ENCODE measurements at places on chromosomes 2 and 18.

- DNase-seq, result no peak
Measured at GRCh38 chr2:237264480-237265219, 149.3 kb downstream of the COL6A3 start.

GRCh38 chr2:208618220-208618619 is 211.6 kb downstream of the PTH2R start:
- DNase-seq, result no peak

DNA sequence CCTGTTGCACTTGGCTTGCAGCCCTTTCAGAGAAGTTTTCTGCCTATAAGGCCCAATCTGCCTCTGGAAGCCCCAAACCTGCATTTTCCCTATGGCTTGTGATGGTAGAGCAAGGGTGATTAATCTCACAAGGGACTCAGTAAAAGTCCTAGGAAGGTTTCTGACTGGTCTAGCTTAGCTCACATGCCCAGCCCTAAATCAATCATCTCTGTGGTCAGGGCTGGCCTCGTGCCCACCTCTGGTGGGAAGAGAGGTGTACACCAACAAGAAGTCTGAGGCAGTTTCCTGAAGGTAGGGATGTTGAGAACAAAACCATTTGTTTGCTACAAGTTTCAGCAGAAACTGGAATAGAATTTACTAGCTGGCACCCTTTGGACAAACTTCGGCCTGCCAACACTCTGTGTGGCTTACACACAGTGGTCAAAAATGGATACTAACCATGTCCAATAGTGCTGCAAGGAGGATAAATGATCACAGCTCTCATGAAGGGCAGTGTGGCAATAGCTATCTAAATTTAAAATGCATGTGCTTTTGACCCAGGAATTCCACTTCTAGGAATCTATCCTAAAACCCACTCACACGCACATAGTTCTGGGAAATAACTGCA is 96.4 kb downstream of the EN1 start:
- no peak for DNase-seq

GRCh38 chr2:70069049-70069448 is 18.2 kb upstream of the PCBP1 start:
- no peak for DNase-seq

DNA sequence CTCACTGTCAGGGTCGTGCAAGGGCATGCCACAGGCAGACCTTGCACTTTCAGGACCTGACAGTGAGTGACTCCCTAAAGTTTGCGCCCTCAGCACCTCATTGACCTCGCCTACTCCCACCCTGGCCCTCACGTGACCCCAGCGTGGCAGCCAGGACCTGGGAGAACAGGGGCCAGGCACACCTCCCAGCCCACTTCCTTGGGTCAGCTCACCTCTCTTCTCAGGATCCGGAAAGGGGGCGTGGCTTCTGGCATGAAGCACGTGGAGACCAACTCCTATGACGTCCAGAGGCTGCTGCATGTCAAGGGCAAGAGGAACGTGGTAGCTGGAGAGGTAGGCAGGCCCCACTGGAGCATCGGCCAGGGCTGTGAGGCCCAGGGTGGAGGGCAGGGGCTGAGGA is 8.8 kb downstream of the VIL1 start:
- no peak for DNase-seq

- DNase-seq, result no peak
Measured at GRCh38 chr18:10398571-10398970, 55.9 kb upstream of the APCDD1 start.

DNA sequence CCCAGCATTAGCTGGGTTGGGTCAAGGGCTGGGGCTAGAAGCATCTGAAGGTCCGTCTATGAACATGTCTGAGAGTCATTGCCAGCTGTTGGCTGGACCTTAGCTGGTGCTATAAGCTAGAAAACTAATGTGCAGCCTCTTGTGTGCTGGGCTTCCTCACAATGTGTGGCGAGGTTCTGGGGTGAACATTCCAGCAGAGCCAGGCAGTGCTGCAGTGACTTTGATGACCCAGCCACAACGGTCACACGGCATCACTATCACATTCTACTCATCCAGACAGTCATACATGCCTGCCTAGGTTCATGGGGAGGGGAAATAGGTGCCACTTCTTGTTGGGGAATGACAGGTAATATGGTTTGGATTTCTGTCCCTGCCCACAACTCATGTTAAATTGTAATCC is 260.5 kb downstream of the CYP26B1 start:
- DNase-seq, result no peak

GRCh38 chr2:95270541-95271081 is 3.6 kb upstream of the PROM2 start:
- DNase-seq, result no peak

DNA sequence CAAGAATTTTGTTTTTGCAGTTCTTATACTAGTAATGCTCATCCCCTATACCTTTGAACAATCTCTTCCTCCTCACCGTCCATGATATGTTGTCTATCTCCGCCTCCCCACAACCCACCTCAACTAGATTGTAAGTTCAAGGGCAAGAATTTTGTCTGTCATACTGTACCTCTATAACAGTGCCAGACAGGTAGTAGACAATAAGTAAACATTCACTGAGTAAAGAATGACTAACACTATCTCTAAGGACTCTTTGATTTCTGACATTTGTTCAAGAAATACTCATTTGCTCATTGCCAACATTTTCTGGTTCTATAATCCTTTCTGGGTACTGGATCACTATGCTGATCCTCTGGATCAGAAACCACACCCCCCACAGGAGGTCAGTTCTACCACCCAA is 82.4 kb downstream of the EXOC6B start:
- no peak for DNase-seq

DNA sequence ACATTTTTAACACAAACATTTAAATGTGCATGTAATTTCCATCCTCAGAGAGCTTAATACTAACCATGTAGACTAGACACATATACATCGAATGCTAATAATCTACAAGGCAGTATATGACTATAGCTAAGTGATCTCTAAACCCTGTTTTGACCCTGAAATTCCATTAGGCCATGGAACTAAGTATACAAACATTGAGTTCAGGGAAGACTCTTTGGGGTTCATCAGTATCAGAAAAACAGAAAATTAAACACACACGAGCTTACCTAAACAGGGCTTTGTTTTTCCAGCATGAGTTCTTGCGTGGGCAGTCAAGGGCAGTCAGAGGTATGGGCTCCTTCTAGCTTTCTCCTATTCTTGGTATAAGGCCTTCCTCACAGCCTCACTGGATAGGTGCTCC is 106.0 kb upstream of the COPS8 start:
- no peak for DNase-seq

DNA sequence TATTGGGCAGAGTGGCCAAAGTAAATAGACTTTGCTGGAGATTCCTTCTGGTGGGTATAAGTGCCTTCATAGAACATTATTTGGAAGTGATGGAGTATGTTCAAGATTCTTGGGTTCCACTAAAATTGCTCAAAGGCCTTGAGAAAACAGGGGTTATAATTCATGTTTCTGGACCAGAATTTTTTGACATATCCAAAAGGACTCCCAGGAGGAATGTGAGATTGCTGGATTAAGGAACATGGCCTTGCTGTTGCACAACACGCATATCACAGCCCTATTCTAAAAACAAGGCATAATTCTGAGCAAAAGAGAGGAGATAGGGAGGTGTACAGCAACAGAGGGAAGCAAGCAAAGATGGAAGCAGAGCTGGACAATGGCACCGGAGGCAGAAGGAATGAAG is 111.7 kb upstream of the TNP1 start:
- DNase-seq, result no peak

- no peak for DNase-seq
Measured at GRCh38 chr2:99615247-99615771, 125.5 kb upstream of the REV1 start.

- DNase-seq, result no peak
Measured at GRCh38 chr2:168583064-168583709, 127.1 kb downstream of the CERS6 start.

GRCh38 chr2:28228434-28228995 is 164.1 kb upstream of the FOSL2 start:
- no peak for DNase-seq

GRCh38 chr2:100163605-100164004 is 21.2 kb upstream of the AFF3 start:
- DNase-seq, result no peak
